GM12878 (cell line): ENCODE measurements at places on chromosomes 7 and 10. TPM values are rescaled to one million over a fixed set of nuclear protein-coding genes. Genes with fewer than 3 reads are reported as not detected.

The NOD1 gene
- 6.4 and 8.1 TPM in 2 replicates for polyA plus RNA-seq

DNA sequence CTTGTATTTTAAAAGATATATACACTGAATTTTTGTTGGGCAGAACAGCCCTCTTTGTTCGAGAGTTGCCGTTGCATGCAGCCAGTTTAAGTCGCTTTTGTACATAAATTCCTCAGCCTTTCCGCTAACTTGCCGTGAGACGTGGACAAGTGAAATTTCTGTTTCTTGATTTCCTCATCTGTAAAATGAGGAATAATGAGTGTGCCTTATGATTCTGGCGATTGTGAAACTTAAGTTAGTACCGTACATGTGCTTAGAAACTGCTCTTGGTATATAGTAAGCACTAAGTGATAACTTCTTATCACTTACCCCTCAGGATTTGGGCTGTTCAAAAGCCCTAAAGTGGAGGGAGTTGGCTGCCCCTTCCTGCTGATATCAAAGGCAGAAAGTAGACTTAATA is 1.4 kb downstream of the CCNJ start:
- no peak for DNase-seq

DNA sequence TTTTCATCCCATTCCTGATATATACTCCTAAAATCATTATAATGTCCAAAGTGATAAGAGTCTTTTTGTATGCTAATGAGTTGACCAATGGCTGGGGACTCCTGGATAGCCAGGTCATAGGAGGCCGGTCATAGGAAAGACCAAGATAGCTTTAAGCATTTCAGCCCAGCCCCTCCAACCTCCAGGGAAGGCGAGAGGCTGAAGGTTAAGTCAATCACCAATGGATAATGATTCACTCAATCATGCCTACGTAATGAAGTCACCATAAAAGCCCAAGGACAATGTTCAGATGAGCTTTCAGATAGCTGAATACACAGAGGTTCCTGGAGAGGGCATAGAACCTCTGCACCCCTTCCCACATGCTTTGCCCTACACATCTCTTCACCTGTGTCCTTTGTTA is 75.7 kb downstream of the VWDE start:
- DNase-seq: no peak

DNA sequence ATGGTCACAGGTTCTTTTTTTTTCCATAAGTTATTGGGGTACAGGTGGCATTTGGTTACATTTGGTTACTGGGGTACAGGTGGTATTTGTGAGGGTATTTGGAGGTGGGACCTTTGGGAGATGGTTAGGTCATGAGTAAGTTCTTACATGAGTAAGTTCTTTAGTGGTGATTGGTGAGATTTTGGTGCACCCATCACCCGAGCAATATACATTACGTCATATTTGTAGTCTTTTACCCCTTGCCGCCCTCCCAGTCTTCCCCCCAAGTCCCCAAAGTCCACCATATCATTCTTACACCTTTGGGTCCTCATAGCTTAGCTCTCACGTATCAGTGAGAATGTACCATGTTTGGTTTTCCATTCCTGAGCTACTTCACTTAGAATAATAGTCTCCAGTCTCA is 49.2 kb upstream of the R3HCC1L start:
- DNase-seq: no peak

- no peak for DNase-seq
Observed at GRCh38 chr7:70791341-70791740, 340.6 kb upstream of the GALNT17 start.

The GATA3 gene
- polyA plus RNA-seq: 0.67 and 0.93 TPM in 2 replicates

The PPP2R2D gene
- polyA plus RNA-seq: 4.6 TPM in 2 replicates
